Omental fat pad (tissue), 4 donors: ENCODE measurements at places on chromosomes 5 and 9.

- no peak for DNase-seq
Measured at GRCh38 chr5:55004729-55005128, 19.3 kb upstream of the GZMK start.

DNA sequence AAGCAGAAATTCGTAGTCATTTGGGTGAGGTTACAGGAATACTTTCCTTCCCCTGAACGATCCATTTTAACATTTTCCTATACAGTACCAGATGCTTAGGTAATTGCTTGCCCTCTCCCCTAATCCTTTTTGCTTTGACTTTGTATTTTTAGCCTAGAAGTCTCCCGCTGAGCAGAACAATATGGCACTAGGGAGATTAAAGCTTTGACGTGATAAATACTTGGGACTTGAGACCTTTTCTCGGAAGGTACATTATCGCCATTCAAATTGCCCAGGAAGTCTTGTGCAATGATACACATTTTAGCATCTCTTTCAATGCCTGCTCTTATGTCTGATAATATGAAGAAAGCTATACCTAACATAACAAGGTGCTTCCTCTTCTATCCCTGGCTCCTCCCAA is 22.9 kb upstream of the SPATA31C2 start:
- no peak for DNase-seq

DNA sequence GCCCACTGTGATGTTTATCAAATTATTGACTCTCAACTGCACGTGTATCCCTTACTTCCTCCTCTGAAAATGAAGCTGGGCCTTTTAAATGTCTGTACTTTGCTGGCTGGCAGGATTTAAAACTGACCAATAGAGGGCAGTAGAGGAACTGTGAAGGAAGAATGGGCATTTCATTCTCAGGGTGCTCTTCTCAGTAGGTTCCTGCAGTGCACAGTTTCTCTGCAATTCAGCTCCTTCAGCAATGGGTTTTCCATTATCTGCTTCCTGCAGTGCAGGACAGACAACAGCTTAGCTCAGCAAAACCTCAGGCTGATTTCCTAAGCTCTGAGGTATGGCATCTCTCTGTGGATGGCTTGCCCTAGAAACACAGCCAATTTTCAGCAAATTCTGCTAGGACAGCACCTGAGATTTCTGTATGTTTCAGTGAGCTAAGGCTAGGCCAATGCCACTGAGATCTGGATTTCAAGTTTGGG is 298.4 kb upstream of the PRDM9 start:
- DNase-seq: no peak

DNA sequence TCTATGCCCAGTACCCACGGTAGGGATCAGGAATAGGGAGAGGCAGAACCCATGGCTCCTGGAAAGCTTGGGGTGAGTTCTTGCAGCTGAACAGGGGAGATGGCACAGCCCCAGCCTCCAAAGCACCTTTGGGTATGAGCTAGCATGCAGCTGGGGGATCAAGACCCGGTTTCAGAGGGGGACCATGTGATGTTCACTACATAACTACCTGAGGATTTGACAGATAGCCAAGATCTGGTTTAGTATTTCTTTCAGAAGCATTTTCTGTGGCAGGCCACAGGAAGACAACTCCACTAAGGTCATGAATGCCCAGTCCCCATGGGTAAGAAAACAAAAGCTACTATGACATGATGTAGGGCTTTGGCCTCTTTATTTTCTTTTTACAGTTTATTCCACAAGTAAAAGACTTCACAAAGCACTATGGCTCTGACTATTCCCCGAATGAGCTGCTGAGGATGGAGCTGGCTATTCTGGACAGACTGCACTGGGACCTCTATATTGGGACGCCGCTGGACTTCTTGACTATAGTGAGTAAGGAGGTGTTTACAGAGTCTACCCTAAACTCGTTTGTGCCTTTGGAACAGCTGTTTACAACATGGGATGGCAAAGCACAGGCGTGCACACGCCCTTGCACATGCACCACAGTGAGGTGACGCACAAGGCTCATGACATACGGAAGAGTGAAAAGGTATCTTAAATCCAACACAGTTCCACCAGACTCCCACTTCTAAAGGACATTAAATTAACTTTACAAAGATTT is 3.4 kb downstream of the CCNI2 start:
- no peak for DNase-seq

GRCh38 chr9:98864281-98865174 is 57.1 kb downstream of the GALNT12 start:
- DNase-seq: no peak

- DNase-seq: no peak
Measured at GRCh38 chr9:111821006-111821528, 26.3 kb upstream of the SHOC1 start.
